ENCODE measurements at places on chromosomes 3 and 15.

DNA sequence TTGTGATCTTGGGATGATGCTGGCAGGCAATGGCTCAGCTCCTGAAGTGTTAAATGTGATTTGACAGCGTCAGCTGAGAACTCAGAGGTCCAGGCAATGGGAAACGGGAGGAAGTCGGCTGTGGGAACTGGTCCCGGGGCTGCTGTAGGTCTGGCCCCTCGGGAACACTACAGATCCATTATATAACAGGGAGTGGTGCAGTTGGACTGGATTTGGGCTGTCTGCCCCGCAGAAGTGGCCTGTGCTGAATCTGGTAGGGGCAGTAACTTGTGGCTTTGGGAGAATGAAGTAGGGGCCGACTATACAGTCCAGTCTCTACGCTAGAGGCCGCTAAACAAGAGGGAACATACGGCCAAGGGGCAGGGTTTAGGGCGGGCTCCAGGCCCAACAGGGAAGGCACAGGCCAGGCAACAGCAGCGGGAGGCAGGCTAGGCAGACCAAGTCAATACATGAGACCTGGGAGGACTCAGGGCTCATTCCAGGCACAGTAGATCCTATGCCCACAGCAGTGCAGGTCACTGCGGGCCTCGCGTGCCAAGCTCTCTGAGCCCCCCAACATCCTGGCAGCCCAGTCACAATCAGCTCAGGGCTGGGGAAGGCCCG lies 20.3 kb upstream of the IL16 start:
- no peak for DNase-seq

DNA sequence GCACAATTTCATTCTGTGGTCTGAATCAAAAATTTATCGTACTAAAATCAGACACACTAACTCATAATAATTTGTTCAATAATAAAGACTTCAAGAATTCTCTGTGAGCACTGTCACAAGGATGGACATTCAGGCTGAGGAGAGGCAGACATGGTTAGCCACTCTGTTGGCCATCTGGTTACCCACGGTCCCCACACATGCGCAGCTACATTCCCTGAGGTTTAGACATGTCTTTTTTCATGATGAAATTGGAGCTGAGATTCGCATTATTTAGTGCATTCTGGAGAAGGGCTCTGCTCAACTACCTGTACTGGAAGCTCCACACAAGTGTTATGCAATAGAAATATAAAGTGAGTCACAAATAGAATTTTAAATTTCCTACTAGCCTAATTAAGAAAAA lies 156.9 kb downstream of the SUCNR1 start:
- DNase-seq, result no peak

GRCh38 chr3:16127249-16127648 lies 47.2 kb upstream of the GALNT15 start:
- no peak for DNase-seq

GRCh38 chr15:87739866-87740265 lies 516.7 kb downstream of the NTRK3 start:
- DNase-seq, result no peak

DNA sequence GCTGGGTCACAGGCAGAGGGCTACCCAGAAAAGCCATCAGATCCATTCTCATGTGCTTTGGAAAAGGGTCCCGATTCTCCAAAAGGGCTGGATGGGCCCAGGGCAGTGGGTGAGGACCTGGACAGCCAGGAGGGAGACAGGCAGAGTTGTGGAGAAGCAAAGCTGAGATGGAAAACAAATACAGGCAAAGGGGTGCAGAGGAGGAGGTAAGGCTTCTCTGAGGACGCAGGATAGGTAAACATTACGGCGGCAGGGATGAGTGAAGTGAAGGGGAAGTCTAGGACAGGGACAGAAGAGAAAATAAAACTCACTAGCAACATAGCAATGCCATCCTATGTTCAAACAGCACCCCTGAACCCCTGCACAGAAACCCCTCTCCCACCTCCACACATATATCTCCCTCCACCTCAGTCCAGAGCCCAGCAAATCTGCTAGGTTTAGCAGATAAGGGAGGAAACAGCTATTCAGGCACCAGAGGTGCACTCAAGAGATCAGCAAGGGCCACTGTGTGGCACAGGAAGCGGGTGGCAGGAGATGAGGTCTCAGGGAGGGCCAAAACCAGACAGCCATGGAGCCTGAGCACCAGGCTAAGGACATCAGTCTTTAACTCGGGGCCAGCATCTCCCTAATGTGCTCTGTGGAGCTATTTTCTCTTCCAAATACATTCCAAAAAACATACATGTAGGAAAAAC lies 51.3 kb downstream of the HOMER2 start:
- DNase-seq, result no peak

- DNase-seq, result no peak
Measured at GRCh38 chr3:16239086-16239770, 25.5 kb downstream of the DPH3 start.

- no peak for DNase-seq
Measured at GRCh38 chr3:4587061-4587837, 94.1 kb downstream of the ITPR1 start.

DNA sequence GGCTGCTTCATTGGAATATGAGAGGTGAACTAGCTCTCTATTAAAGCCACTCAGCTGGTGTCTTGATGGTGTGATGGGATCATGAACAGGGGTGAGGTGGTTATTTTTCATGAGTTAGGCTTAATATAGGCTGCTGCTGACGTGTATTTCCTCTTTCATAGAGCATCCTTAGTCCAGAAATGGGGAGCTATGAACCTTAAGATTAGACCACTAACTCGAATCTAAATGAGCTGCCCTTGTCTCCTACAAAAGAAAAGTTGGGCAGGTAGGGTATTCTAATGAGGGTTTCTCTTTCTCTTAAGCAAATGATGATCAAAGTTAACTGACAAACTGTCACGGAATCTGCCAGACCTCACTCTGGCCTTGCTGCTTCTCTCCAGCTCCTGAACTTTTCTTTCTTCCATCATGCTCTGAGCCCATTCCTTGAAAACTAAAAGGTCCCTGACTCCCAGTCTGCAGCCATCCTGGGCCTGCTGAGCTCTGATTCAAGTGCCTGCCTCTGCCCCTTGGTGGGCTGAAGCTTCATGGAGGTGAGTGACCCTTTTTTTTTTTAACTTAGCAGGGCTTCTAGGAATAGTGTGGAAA lies at the start of gene TRIM69:
TRIM69 (plus strand) TSS at position 348 of the 585 bp plus-strand sequence; CDS start at position 525, 177 bp downstream.
- DNase-seq, result no peak

- no peak for DNase-seq
Measured at GRCh38 chr15:48569591-48570302, 75.8 kb downstream of the FBN1 start.

DNA sequence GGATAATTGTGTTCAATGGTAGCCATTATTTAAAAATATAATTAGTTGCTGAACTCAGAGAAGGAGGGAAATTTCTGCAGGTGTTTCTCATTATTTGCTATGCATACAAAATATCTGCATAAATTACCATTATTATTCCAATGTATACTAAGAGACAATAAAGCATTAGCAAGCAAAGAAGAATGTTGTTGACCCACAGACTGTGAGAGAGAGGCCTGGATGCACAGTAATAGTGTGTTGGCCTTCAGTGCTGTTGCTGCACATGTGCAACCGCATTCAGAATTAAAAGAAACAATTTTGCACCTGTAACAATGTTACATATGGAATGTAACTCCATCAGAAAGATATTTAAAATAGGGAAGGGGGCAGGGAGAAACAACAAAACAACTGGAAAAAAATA lies 155.6 kb upstream of the KCNH8 start:
- no peak for DNase-seq

- DNase-seq, result no peak
Measured at GRCh38 chr15:75725719-75726607, 13.3 kb upstream of the CSPG4 start.

- DNase-seq, result no peak
Measured at GRCh38 chr3:50146316-50146901, 8.7 kb upstream of the SEMA3F start.

GRCh38 chr3:72338082-72338941 lies 509.9 kb downstream of the SHQ1 start:
- DNase-seq, result no peak

GRCh38 chr3:13023235-13023970 lies 49.8 kb downstream of the IQSEC1 start:
- no peak for DNase-seq

DNA sequence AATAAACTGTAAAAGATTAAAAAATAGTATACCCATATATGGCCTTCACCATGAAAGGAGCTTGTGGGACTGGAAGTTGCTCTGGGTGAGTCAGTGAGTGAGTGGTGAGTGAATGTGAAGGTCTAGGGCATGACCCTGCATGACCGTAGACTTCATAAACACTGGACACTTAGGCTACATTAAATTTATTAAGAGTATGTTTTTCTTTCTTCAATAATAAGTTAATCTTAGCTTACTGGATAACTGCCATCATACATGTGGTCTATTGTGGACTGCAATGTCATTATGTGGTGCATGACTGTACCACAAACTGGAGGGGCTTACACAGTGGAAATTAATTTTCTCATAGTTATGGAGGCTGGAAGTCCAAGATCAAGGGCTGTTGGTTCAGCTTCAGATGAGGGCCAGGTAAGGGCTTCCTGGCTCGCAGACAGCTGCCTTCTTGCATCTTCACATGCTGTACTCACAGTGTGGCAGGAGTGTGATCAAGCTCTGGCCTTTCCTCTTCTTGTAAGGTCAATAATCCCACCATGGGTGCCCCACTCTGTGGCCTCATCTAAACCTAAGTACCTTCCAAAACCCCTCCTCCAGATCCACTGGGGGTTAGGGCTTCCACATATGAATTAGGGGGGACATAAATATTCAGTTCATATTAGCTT lies 40.8 kb upstream of the PRR23E start:
- no peak for DNase-seq

- no peak for DNase-seq
Measured at GRCh38 chr3:102573483-102574028, 138.7 kb downstream of the ZPLD1 start.

DNA sequence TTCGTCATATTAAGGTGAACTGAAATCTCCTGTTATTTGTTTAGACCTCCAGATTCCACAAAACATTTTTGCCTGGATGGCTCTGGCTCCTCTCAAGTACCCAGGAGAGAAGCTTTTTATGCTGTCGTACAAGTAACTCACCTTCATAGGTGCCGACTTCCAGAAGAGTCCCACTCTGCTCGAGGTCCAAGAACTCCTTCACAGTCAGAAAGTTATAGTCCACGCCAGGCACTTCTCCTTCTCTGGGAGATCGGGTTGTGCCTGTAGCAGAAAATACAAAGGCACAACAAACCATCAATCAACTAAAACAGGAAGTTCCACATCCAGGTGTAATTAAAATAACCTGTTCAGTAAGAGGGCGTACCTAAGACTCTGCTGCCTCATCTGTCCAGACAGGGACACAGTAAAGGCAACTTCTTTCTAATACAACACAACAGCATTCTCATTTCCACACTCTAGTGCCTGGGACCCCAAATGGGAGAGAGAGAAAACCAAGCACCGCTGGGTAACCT lies 545.3 kb downstream of the MAGI1 start:
- DNase-seq, result no peak

GRCh38 chr3:185976977-185977678 lies 39.3 kb upstream of the TRA2B start:
- DNase-seq, result peak; percentile 77

GRCh38 chr3:23548706-23549105 lies 257.0 kb upstream of the UBE2E1 start:
- no peak for DNase-seq

GRCh38 chr3:171643681-171644080 lies 166.6 kb downstream of the PLD1 start:
- DNase-seq, result no peak

- no peak for DNase-seq
Measured at GRCh38 chr15:91911844-91912243, 58.3 kb downstream of the SLCO3A1 start.

DNA sequence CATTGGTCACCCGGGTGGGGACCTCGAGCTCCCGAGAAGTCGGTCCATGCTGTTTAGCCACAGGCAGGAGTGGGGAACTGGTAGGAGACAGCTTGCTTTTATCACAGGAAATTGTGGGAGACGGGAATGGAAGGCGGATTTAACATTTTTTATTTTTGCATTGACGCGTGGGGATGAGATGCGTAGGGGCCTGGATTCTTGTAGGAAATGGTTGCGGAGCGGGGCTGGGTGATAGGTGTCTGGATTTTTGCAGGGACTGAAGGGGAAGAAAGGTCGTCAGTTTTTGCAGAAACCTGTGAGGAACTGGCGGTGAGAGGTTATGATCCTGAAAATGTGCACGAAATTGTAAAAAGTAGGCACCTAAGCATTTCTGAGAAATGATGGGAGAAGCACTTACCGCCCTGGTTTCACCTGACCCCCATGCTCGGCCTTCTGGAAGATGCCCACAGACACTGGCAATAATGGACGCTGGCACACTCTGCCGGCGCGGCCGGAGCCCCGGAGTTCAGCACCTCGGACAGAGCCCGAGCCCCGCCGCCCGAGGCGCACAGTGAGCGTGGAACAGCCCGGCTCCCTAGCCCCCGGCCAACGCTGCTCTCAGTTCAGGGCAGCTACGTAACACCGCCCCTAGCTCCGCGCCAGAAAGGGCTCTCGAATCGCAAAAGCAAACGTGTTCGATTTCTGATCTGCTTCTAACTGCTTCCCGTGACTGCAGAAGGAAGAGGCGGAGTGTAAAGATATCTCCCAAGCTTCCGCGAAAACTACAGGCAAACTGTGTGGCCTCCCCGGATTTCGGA lies 928 bp downstream of the ANKRD34C start:
- peak; percentile 5 for DNase-seq

GRCh38 chr3:112394003-112394640 lies 61.2 kb downstream of the CD200 start:
- no peak for DNase-seq

GRCh38 chr15:52112203-52112750 lies 298 bp downstream of the BCL2L10 start:
- DNase-seq, result peak; percentile 40

GRCh38 chr15:39479911-39480310 lies 101.0 kb upstream of the THBS1 start:
- DNase-seq, result no peak

- DNase-seq, result no peak
Measured at GRCh38 chr3:55014081-55014480, 86.2 kb upstream of the LRTM1 start.

GRCh38 chr3:179189759-179190158 lies 41.6 kb downstream of the PIK3CA start:
- DNase-seq, result no peak
